ENCODE measurements at places on chromosomes 4 and X.

- DNase-seq = no peak
Observed at GRCh38 chrX:14963447-14964236, 90.4 kb downstream of the MOSPD2 start.

- no peak for DNase-seq
Observed at GRCh38 chr4:86247906-86248305, 111.9 kb downstream of the MAPK10 start.

- DNase-seq = no peak
Observed at GRCh38 chr4:37392521-37393255, 148.1 kb downstream of the NWD2 start.

- DNase-seq = no peak
Observed at GRCh38 chr4:39855909-39856512, 121.7 kb downstream of the PDS5A start.
